ENCODE measurements at places on chromosomes 4 and X. TPM values are rescaled to one million over a fixed set of nuclear protein-coding genes. Genes with fewer than 3 reads are reported as not detected.

DNA sequence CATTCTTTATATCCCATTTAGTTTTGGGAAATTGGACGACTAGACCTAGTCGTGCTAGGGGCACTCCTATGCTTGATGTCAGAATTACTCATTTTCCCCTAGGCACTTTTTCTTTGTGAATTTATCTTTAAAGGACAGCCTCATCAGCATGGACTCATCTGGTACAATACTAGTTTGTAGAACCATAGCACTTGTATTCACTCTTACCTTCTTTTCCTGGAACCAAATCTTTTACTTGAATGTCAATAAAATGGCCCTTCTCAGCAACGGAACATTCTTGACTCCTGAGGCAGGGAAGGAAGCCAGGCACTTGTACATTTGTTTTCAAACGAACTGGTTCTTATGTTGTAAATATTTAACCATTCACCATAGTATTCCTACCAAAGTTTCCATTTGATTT, 187.1 kb downstream of the SHROOM3 start:
- H3K36me3 ChIP-seq, result no peaks in the 10 kb centered on the region
- no peak for DNase-seq

DNA sequence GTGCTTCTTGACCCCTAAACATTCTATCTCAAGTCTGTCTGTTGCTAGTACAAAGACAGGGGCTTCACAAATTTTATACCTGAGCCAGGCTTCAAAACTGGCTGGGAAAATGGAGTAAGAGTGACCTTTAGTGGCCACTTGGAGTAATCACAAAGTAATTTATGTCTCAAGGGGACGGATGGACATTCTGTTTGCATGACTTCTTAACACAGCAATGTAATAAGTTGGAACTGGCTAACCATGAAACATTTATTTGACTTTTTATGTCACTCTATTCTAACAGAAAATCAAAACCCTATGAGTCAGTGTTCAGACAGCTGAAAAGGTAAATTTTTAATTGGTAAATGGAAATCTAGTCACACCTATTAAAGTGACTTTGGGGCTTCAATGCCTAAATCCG, 600.6 kb downstream of the ANKRD50 start:
- H3K4me1 ChIP-seq, result no peaks in the 10 kb centered on the region
- H3K27ac ChIP-seq, result no peak overlapping the region
- no peaks in the 10 kb centered on the region for H3K36me3 ChIP-seq

MGARP gene
- not detected for total RNA-seq

TBC1D25 gene
- 15.2 TPM for total RNA-seq
